ENCODE measurements at places on chromosomes 6 and 20.

- peak; percentile 32 for DNase-seq
These were observed 109.6 kb downstream of the RTN4IP1 start for GRCh38 chr6:106519460-106520394.

GRCh38 chr6:155378276-155378675 is 64.0 kb upstream of the TFB1M start:
- DNase-seq, result no peak

DNA sequence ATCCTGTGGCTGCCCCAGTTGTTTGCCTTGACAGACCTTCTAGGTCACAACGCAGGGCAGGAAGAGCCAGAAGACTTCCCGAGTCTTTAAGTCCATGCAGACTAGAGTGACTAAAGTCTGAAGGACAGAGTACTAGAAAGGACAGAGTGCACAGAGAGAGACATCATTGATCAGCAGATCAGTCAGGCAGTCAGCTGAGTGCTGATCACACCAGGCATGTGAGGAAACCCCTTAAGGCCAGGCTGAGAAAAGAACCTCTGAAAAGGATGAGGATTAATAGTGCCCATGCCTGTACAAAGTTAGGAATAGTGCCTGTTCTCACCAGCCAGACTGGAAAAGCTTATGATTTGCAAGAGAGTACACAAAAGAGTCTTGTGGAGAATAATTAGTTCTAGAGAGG is 91.3 kb downstream of the CFAP61 start:
- DNase-seq, result no peak

DNA sequence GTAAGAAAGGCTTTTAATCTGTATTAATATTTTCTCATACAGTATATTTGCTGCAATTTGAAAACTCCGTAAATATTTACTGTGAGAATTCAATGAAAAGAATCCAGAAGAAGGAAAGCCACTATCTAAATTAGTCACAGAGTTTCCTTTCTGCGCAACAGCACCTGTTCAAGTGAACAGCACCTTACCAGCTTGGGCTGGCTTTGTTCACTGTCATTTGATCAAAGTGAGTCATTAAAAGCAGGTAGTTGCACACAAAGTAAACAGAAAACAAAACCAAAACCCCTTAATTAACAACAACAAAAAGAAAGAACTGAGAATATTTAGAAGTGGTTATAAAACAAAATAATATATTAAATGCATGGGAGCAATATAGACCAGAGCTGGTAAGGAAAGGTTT is 12.8 kb downstream of the SMLR1 start:
- no peak for DNase-seq

DNA sequence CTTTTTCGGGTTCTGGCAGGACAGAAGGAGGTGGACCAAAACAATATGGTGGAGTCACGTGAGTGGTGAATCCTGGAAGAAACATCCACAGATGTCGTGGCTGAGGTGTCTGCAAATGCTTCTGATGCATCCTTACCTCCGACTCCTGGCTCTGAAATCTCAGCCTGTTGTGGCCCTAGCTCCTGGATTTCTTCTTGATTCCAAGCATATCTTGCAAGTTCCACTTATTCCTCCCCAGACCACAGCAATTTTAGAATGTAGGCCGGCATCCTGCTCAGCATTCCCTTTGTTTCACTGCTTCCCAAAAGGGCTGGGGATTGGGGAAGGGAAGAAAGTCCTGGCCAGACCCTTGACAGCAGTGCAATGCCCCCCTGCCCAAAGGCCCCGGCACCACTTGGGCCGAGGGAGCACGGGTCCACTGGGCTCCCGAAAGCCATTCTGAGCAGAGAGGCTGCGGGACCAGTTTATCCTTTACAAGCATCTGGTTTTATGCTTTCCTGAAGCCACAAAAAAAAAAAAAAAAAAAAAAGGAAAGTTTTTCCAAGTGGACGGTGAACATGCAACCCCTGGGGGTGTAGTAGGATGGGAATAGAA is 200.9 kb upstream of the RNF24 start:
- no peak for DNase-seq

DNA sequence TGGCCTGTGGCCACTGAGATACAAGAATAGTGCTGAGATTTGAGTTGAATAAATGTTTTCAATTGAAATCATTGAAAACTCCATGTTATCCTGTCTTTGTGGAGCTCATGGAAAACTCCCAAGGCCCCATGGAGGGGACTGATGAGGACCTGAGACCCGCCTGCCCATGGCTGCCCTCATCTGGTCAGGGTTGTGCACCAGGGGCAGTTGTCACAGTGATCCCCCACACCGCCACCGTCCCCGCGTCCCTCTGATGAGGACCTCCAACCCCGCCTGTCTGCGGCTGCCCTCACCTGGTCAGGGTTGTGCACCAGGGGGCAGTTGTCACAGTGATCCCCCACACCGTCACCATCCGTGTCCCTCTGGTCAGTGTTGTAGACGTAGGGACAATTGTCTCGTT is 27.8 kb downstream of the THBS2 start:
- no peak for DNase-seq

DNA sequence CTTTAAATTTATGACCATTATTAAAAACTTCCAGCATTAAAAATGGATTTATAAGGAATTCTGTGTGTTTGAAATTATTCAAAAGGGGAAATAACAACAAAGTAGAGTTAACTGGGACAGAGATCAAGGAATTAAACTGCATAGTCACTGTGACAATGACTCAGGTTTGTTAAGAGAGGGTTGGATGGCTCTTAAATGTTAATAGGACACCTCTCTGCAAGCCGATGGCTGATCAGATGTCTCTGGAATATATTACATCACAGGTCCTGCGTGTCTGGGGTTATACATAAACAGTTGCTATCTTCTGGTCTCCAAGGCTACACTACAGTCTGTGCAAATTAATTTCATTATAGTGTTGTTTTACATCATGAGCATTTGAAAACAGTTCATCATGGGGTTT is 574.3 kb downstream of the COL12A1 start:
- no peak for DNase-seq

DNA sequence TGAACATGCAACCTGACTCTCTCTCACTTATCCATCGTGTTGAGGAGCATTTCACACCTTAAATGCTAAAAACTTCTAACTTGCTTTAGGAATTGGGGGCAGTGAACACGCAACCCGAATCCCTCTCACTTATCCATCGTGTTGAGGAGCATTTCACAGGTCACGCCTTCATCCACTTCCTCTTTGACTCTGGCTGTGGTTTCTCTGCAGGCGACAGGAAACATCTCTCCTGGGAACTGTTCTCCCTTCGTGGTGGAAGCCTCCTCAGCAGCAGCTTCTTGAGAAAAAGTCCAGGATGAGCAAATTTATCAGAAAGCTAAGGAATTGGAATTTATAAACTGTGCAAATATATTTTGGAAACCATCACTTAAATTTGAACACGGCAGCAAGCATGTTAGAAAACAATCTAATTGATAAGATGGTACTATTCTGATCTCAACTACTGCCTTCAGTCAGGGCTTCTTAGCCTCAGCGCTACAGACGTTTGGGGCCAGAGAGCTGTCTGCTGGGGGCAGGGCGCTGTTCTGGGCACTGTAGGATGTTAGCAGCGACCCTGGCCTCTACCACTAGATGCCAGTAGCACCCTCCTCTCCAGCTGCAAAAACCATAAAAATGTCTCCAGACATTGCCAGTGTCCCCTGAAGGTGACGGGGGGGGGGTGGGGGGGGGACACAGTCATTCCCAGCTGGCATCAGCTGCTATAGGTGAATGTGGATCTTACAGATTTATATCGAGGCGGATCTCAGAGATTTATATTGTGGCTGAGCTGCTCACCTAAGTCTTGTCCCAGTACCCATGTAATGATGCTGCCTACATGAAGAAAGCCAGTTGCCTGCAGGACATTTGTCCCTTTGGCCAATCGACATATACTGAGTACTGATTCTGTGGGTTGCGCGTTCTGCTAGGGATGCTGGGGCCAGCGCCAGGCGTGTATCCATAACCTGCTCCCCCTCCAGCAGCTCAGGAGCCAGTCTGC is 26.2 kb downstream of the CTCFL start:
- DNase-seq, result no peak

GRCh38 chr20:15012566-15012965 is 675.2 kb upstream of the FLRT3 start:
- no peak for DNase-seq

GRCh38 chr6:159090530-159091480 is 46.0 kb upstream of the TAGAP start:
- no peak for DNase-seq

DNA sequence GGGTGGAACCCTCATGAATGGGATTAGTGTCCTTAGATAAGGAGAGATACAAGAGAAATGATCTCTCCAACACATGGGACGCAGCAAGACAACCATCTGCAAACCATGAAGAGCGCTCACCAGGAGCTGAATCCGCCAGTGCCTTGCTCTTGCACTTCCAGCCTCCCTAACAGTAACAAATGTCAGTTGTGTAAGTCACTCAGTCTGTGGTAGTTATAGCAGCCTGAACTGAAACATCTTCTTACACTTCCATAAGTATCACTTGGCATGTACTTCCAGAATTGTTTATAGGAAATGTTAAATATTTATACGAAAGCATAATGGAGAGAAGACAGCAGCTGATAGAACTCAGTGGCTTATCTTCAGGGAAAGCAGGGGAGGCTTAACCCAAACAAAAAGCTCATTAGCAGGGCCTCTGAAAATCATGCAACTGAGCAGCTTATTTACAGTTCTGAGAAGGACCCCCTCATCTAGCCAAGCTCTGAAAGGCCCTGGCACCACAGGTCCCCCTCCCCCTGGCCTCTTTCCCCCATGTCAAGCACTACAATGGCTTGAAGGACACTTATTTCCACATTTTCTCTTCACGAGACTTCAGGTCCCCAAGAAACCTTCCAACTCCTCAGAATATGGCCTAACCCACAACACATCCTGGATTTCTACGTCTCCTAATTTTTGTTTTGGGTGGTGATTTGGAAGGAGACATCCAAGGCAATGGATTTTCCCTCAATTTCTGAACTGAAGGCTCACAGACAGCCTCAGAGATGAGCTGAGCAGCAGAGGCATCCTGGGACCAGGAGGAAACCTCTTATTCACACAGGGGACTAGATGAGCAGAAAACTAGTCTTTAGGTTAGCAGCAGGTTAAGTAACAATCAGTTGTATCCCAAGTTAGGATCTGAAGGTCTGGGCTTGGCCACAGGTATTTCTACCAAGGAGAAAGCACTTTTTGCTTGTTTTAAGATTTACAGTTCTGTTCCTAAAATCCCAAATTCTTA is 49.1 kb downstream of the GCLC start:
- DNase-seq, result no peak

GRCh38 chr20:6683021-6683977 is 84.2 kb upstream of the BMP2 start:
- DNase-seq, result no peak

- no peak for DNase-seq
These were observed 41.9 kb upstream of the PRSS16 start for GRCh38 chr6:27205375-27206278.

- no peak for DNase-seq
These were observed 33.5 kb upstream of the TCF21 start for GRCh38 chr6:133855276-133855990.

GRCh38 chr20:6626805-6627204 is 140.7 kb upstream of the BMP2 start:
- no peak for DNase-seq

All from amniotic stem cell (primary cell).